Stimulated activated CD4-positive, alpha-beta T cell treated with anti-CD3 and anti-CD28 coated beads, Interleukin-2, amount 100 ng/mL, for 4 hours (primary cell): ENCODE measurements at places on chromosomes 16 and 17.
A peak's percentile ranks its signal among the peaks of the same experiment; 100 is the strongest.

- no peak for DNase-seq
These were observed 17.5 kb upstream of the CCL22 start for GRCh38 chr16:57341062-57341440.

DNA sequence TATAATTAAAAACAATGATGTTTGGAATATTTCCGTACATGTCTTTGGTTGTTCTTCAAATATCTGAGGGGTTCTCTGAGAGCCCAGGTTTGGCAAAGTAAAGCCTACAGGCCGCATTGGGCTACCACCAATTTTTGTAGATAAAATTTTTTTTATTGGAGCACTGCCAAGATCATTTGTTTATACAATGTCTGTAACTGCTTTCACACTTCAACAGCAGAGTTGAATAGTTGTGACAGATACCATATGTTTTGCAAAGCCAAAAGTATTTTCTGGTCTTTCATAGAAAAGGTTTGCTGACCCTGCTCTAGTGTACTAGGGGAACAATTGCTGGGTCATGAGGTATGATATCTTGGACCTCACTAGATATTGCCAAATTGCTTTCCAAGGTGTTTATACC is 10.5 kb downstream of the PPM1D start:
- DNase-seq: no peak

GRCh38 chr17:1648173-1648962 is 1.3 kb downstream of the RILP start:
- no peak for DNase-seq

- peak; percentile 67 for DNase-seq
These were observed 22.1 kb downstream of the COX4I1 start for GRCh38 chr16:85821390-85822135.

- DNase-seq: no peak
These were observed 172.8 kb downstream of the RAB11FIP4 start for GRCh38 chr17:31564291-31564690.

GRCh38 chr17:61783556-61784304 is 79.6 kb downstream of the BRIP1 start:
- no peak for DNase-seq

DNA sequence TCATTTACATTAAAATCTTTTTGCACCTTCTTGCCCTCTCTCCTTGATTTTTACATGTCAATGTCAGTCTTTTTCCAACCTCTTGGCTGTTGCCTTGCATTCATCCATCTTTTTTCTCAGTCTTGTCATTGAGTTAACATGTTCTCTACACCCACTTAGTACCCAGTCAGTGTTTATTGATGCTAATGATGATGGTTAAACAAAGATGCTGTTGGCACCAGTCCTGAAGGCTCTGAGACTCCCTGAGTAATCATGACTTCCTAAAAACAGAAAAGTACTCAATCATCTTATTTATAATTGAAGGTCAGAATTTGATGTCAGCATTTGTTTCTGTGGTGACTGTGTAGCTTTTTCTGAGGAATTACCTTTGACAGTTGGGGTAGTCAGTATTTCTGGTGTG is 104.5 kb downstream of the NLK start:
- no peak for DNase-seq

DNA sequence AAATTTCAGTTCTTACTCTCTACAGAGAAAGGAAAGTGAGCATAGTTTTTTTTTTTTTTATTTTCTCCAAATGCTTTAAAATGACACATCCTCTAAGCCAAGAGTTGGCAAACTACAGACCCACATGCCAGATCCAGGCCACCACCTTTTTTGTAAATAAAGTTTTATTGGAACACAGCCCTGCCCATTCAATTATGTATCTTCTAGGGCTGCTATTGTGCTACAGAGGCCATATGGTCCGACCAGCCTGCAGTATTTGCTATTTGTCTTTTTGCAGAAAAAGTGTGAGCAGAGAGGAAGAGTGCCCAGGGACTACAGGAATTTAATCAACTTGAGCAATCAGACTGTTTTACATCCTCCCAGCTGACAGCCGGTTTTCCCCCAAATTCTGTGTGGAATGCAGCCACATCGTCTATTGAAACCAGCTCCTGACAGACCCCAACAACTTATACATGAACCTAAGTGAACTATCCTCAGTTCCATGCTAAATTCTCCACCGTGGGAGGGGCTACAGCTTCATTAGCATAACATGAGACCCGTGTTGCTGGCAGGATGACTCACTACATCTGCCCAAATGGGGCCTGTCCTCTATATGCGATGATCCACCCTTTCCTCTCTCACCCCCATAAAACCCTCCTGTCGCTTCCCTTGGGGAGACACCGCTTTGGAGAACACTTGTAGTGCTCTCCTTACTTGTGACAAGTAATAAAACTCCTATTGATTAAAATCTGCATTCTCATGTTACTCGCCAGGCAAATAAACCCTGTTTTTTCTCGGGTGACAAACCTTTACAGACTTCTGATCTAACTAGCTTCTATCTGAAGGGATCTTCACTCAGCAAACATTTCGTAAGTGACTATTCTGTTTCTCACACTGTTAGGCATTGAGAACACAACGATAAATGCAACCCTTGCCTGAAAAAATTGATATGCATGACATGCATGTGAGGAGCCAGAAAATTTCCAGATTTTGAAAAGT is 149.4 kb upstream of the HS3ST3A1 start:
- DNase-seq: no peak

DNA sequence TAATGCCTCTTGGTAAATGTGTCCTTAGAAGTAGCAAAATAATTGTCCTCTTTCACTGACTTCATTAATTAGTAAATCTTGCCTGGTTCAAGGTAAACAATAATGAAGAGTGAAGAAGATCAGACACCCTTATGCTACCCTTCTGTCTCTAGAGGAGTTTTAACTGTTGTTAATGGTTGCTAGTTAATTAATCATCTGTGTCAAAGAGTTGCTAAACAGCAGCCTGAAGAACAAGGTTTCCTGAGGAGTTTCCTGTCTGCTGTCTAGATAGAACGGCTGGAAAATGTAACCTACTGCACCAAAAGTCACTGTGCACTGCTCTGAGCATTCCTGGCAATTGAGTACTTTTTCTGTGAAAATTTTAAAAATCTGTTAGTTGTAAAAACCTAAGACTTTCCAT is 131.3 kb downstream of the NLK start:
- no peak for DNase-seq

DNA sequence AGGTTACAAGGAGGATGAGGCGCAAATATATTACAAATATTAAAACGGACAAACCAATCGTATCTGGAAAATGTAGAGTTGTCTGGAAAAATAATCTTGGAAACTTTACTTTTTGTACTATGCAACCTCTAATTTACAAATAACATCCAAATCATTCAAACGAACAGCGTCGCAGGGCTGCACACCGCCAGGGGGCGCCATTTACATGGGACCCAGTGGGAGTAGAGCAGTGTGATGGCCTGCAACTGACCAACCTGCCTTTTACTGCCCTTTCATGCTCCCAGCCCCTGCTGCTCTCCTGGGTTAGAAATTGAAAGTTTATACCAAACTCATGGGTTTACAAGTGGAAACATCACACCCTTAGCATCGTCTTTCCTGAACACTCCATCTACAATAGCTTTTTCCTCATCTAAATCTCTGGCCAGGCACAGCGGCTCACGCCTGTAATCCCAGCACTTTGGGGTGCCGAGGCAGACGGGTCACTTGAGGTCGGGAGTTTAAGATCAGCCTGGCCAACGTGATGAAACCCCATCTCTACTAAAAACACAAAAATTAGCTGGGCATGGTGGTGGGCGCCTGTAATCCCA is 10.0 kb downstream of the PITPNC1 start:
- DNase-seq: peak; percentile 46

DNA sequence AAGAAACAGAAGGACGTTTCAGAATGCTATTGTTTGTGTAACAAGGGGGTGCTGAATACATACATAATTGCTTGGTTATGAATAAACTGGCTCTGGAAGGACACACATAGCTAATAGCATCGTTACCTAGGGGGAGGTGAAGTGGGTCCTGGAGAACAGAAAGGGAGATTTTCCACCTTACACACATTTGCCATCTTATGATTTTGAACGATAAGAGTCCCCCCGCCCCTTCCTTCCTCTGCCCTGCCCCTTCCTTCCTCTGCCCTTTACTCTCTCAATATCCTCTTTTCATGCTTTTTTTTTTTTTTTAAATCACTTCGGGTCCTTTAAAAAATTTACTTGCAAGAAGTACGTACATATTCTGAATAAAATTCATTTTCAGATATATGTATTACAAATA is 902 bp upstream of the DHRS7B start:
- peak; percentile 50 for DNase-seq

GRCh38 chr16:65936096-65936495 is 430.4 kb upstream of the CDH5 start:
- no peak for DNase-seq

DNA sequence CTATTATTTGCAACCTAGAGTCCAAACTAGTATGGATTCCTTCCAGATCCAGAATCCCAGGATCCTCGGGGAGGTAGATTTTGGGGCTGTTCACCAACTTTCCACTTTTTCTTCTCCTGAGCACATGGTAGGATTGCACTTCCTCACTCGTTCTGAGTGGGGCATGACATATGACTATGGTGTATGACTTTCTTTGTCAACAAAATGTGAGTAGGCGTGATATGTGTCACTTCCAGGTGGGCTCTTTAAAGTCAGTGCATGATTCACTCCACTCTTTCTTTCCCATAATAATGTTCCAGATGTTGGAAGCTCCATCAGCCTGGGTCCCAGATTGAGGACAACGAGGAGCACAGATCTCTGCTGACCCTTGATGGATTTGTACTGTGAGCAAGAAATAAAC is 21.5 kb downstream of the IRX5 start:
- DNase-seq: no peak

DNA sequence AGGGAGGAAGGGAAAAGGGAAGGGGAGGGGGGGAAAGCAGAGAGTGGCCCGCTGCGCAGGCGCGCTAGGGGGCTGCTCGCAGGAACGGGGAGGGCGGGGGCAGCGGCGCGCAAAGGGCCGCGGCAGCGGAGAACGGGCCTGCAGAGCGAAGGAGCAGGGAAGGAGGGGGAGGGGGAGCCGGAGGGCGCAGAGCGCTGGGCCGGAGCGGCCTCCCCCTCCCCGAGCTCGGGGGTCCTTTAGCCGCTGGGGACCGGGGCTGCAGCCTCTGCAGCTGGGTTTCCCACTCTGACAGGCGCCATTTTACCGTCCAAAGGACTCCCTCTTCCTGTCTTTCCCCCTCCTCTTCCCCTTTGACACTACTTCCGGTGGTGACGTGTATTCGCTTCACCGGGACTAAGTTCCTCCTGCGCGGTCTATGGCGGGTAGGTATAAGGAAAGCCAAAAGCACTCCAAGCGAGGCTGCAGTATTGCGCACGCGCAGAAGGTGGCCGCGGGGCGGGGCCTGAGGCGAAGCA is at the start of gene CTDNEP1:
Gene CTDNEP1, minus strand, starts transcription at position 74 of the 515 bp plus-strand sequence. CDS start 438 bp downstream, outside the sequence.
- peak; percentile 98 for DNase-seq

- DNase-seq: no peak
These were observed 46.9 kb downstream of the ZNF423 start for GRCh38 chr16:49809062-49809461.

GRCh38 chr17:80337195-80337895 is 76.7 kb downstream of the RNF213 start:
- DNase-seq: no peak

GRCh38 chr17:75979705-75980187 is 706 bp downstream of the TEN1 start:
- DNase-seq: no peak

DNA sequence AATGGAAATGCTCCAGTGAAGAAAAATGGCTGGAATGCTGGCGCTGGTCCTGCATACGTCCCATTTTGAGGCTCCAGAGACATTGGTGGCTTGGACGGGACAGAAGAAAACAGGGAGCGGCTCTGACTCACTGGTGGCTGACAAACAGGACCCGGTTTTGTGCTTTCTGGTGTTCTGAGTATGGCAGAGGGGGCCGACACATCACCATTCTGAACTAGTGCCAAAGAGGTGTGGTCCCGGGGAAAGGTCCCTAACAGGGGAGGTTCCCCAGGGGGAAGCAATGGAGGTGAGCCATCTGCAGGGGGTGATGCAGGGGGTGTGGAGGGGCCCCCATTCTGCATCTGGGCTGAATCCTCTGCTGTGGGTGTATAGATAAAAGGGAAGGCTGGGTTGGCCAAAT is 8.3 kb downstream of the ANKRD40 start:
- DNase-seq: no peak

DNA sequence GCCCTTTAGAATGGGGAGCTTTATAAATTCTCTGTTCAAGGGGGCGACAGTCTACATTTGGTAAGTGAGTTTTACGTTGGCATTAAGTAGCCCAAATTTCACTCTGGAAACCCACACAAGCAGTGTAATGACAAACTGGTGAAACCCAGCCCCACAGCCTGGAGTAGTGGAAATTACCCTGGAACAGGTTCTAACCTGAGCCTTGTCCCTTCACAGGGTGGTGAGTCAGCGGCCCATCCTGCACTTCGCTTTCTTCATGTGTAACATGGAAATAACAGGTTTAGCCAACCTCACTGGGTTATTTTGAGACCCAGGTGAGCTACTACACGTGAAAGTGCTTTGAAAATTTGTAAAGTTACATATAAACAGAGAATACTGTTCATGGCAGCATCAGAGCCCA is 3.5 kb upstream of the TLCD3A start:
- no peak for DNase-seq

GRCh38 chr16:76118344-76118743 is 158.9 kb upstream of the CNTNAP4 start:
- DNase-seq: no peak

DNA sequence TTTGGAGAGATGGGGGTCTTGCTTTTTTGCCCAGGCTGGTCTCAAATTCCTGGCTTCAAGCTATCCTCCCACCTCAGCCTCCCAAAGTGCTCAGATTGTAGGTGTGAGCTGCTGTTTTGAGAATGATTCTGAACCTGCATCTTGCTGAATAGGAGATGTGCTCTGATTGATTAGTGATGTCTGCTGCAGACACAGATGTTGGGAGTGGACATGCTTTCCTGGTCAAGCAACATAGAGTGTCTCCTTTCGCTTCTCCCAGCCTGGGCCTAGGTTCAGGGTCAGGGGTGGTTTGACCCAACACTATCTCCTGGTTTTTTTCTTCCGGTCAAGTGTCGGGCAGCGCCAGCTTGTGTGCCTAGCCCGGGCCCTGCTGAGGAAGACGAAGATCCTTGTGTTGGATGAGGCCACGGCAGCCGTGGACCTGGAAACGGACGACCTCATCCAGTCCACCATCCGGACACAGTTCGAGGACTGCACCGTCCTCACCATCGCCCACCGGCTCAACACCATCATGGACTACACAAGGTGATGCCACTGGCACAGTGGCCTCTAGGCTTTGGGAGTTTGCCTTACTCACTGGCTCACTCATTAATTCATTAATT is 85.2 kb downstream of the ABCC6 start:
- DNase-seq: no peak
